ENCODE measurements at places on chromosomes 1 and 21. TPM values are rescaled to one million over a fixed set of nuclear protein-coding genes. Genes with fewer than 3 reads are reported as not detected.

Gene VTCN1
- not detected for total RNA-seq

Gene LCE1C
- total RNA-seq: not detected

Gene TMEM200B
- 1.1 TPM for total RNA-seq

Gene CD48
- total RNA-seq: 180 TPM

Gene ZNF670
- 4.9 TPM for total RNA-seq

Gene NES
- not detected for total RNA-seq

- H3K36me3 ChIP-seq: peaks cover 20% of the 10 kb centered on the region
- H3K4me3 ChIP-seq: no peak overlapping the region
These were observed 36.2 kb downstream of the BACH1 start for GRCh38 chr21:29334717-29335428.

- no peaks in the 10 kb centered on the region for H3K27me3 ChIP-seq
- peak overlapping the region; percentile 99 for H3K27ac ChIP-seq
- peak; percentile 40 for DNase-seq
- H3K36me3 ChIP-seq: peaks cover 29% of the 10 kb centered on the region
These were observed 2.0 kb downstream of the KCNA3 start for GRCh38 chr1:110672753-110673108.

GRCh38 chr1:159771127-159771895 lies 9.5 kb upstream of the DUSP23 start:
- H3K36me3 ChIP-seq: no peaks in the 10 kb centered on the region
- no peak overlapping the region for H3K4me3 ChIP-seq
- H3K27ac ChIP-seq: no peak overlapping the region
- H3K27me3 ChIP-seq: peaks cover 2% of the 10 kb centered on the region
- no peaks in the 10 kb centered on the region for H3K4me1 ChIP-seq

DNA sequence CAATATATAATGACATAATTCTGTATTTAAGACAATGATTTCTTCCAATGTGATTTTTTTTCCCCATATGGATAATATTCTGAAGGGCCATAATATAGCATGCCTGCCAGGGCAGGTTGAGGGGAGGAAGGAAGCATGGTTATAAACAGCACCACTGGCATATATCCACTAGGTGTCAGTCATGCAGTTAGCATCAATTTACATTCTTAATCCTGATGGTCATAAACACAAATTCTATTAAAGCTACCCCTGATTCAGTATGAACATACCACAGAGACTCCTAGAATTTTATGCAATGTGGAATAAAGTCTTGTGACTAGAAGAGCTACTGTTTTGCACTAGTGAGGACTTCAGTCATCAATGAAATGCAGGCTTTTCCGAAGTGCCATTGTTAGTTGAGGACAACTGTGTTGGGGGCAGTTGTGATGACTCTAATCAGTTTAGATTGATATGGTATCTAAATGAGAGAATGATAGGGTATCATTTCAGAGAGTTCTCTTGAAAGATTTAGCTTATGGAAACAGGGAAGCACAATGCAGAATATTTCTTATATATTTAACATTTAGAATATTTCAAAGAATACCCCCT lies 342.7 kb upstream of the NR5A2 start:
- H3K4me3 ChIP-seq: no peak overlapping the region
- H3K36me3 ChIP-seq: no peaks in the 10 kb centered on the region
- H3K4me1 ChIP-seq: no peaks in the 10 kb centered on the region
- no peak overlapping the region for H3K27ac ChIP-seq
- peaks cover 8% of the 10 kb centered on the region for H3K27me3 ChIP-seq

- no peak for DNase-seq
- no peak overlapping the region for H3K27ac ChIP-seq
- no peaks in the 10 kb centered on the region for H3K36me3 ChIP-seq
- H3K4me3 ChIP-seq: no peak overlapping the region
- H3K4me1 ChIP-seq: no peaks in the 10 kb centered on the region
These were observed 129.8 kb upstream of the CACNA1E start for GRCh38 chr1:181353526-181353925.

Measured in activated CD4-positive, alpha-beta T cell treated with anti-CD3 and anti-CD28 coated beads for 36 hours (primary cell).